ENCODE measurements at places on chromosomes 4 and X. TPM values are rescaled to one million over a fixed set of nuclear protein-coding genes. Genes with fewer than 3 reads are reported as not detected.

DNA sequence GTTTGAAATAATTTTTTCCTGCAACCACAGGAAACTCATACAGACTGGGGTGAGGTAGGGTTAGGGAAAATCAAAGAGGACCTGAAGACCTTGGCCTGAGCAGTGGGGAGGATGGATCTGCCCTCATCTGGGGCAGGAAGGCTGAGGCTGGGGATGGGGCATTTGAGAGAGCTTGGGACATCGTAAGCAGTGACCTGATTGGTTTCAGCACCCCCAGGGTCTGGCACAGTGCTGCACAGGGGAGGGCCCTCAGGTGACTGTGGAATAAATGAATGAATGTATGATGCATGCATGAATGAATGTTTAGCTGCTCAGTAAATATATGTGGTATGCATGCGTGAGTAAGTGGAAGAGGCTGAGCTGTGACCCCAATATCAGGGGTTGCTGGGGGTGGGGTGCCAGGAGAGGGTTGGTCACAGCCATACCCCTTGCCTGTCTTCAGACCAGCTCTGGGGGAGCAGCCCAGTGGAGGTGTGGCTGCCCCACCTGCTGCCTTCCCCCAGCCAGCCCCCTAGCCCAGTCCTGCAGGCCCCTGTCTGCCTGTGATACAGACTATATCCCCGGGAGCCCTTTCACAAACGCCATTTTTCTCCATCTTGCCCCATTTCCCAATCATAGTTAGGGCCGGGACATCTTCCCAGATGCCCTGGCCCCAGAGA lies 11.0 kb upstream of the TNIP2 start:
- no peak for DNase-seq

GRCh38 chrX:72089254-72089653 lies 42.5 kb downstream of the RTL5 start:
- no peak for DNase-seq

GRCh38 chr4:1981251-1982058 lies 27.3 kb downstream of the NELFA start:
- DNase-seq, result no peak

DNA sequence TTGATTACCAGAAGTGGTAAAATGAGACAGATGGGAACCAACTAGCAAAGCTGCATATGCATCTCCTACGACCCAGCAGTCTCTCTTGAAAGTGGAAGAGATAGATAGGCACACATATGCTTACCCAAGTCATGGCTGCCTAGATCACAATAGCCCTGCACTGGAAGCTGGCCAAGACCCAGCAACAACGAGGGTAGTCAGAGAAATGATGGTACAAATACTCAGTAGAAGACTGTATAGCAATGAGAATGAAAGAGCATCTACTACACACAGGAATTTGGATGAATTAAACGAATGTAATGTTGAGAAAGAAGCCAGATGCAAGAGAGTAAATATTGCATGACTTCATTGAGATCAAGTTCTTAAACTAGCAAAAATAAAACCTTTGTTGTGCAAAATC lies 100.3 kb upstream of the FAT1 start:
- DNase-seq, result no peak

- no peak for DNase-seq
These were observed 356.8 kb upstream of the PCDH10 start for GRCh38 chr4:132792310-132792709.

RTL5 gene
- total RNA-seq, result 1.9 TPM

GRCh38 chrX:65601530-65602220 lies 65.8 kb upstream of the MSN start:
- peak; percentile 54 for DNase-seq

GRCh38 chr4:54661686-54662085 lies 3.9 kb downstream of the KIT start:
- peak; percentile 54 for DNase-seq

NAT8L gene
- not detected for total RNA-seq

GRCh38 chrX:150482537-150483206 lies 85.7 kb upstream of the MTM1 start:
- peak; percentile 92 for DNase-seq

ENPP6 gene
- total RNA-seq, result not detected

TIMM8A gene
- total RNA-seq, result 22.5 TPM

ZNF630 gene
- total RNA-seq, result 2.1 TPM

C4orf46 gene
- 9.2 TPM for total RNA-seq

DNA sequence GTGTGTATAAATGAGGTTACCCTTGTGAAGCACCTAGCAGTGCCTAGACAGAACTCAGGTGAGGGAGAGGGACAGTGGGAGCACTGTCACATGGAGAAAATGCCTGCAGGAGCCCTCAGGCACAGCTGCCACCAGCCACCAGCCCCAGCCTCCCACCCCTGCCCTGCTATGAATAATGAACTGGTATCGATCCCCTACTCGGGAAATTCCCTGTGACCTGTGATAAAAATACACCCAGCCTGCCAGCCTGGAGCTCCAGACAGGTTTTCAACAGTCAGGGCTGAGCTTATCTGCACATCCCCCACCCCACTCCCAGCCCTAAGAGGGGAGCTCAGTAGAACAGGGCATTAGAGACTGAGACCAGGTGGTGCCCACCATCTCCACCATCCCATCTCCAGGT lies 159.6 kb upstream of the PJA1 start:
- DNase-seq, result no peak

All from mammary epithelial cell (primary cell).